ENCODE measurements at places on chromosomes 2 and 18.

GRCh38 chr2:156331572-156332283, 793 bp downstream of the NR4A2 start:
- peak; percentile 88 for DNase-seq

DNA sequence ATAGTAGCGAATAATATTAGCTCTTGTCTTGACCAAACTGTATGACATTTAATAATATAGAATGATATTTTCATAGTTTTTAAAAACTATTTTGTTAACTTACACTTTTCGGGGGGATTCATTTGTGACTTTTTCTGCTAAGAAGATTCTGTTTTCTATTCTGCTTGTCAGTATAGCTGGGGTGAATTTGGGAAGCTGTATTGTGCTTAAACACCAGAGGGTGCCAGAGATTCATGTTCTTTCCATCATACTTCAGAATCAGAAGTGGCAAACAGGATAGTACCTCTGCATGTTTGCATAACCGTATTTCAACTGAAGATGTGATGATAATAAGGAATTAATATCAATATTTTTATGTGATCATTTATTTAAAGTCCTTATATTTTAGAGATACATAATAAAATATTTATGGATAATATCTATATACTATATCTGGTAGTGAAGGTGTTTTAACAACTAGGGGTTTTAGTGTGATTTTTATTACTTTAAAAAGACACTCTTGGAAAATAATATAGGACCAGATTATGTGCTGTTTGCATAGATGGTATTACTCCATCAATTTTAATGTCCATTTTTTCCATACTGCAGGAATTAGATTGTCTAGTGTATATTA, 81.0 kb downstream of the TAF4B start:
- DNase-seq, result peak; percentile 80

DNA sequence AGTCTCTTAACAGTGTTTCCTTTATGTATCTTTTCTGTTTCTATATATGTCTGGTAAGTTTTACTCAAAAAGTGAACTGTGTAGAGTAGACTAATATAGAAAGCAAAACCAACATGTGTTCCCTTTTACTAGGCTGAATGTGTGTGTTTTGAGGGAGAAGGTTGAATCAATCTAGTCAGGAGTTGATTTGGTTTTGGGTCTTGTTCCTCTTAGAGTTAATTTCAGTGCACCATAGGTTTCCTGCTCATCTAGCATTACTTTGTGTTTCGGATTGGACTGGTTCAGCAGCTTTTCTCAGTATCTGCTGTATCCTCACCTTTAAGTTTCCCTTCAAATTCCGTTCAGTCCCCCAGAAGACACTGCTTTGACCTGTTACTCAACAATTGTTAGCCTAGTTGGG, 52.0 kb upstream of the TRIM43 start:
- no peak for DNase-seq

- DNase-seq, result no peak
Measured at GRCh38 chr2:183060571-183061231, 17.8 kb upstream of the DUSP19 start.
